ENCODE measurements at places on chromosomes 5 and 9. TPM values are rescaled to one million over a fixed set of nuclear protein-coding genes. Genes with fewer than 3 reads are reported as not detected.

AOPEP gene
- 150 TPM for total RNA-seq

GMCL2 gene
- not detected for total RNA-seq

CTXN3 gene
- total RNA-seq = not detected

SAXO1 gene
- total RNA-seq = not detected

NOTCH1 gene
- 11.0 TPM for total RNA-seq

TMEM174 gene
- total RNA-seq = not detected

CA9 gene
- 6.0 TPM for total RNA-seq

BAAT gene
- 0.31 TPM for total RNA-seq
